ENCODE measurements at places on chromosomes 16 and 17.
A peak's percentile ranks its signal among the peaks of the same experiment; 100 is the strongest.

DNA sequence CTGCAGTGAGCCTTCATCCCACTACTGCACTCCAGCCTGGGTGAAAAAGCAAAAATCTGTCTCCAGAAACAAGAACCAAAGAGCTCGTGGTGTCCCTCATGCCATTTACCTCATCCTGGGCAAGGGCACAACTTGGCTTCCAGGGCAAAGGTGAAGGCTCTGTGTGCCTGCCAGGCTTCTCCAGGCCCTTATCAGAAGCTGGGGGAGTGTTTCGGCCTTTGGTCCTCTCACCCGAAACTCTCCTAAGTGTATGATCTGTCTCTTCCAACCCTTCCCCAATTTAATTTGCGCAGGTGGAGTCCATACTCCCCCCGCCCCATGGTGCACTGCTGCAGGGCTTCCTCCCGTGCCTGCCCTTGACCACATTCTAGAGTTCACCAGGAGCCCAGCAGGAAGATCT lies 1.1 kb downstream of the CES2 start:
- DNase-seq = no peak

- no peak for DNase-seq
Measured at GRCh38 chr16:60230666-60231065, 1496.5 kb upstream of the GOT2 start.

- DNase-seq = no peak
Measured at GRCh38 chr17:21243516-21244303, 9.5 kb downstream of the NATD1 start.

- no peak for DNase-seq
Measured at GRCh38 chr17:21687136-21687953, 5.0 kb upstream of the KCNJ18 start.

- DNase-seq = no peak
Measured at GRCh38 chr16:19127674-19128131, 13.9 kb downstream of the ITPRIPL2 start.

DNA sequence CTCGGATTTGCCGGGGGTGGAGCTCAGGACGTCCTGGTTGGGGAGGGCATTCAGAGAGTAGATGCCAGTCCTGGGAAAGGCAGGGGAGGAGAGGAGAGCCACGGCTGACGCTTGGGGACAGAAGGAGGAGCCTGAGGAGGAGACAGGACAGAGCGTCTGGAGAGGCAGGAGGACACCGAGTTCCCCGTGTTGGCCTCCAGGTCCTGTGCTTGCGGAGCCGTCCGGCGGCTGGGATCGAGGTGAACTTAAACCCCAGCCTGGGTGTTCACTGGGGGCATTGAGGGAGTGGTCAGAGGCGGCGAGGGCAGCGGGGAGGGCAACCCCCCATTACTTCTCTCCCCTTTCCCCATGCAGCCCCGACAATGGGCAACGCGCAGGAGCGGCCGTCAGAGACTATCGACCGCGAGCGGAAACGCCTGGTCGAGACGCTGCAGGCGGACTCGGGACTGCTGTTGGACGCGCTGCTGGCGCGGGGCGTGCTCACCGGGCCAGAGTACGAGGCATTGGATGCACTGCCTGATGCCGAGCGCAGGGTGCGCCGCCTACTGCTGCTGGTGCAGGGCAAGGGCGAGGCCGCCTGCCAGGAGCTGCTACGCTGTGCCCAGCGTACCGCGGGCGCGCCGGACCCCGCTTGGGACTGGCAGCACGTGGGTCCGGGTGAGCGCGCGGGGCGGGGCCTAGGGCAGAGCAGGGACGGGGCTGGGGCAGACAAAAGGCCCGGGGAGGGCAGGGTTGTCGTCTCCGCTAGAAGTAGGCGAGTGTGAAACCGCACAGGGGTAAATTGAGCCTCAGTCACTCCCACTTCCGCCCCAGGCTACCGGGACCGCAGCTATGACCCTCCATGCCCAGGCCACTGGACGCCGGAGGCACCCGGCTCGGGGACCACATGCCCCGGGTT lies 3.7 kb downstream of the NOL3 start:
- peak; percentile 97 for DNase-seq

DNA sequence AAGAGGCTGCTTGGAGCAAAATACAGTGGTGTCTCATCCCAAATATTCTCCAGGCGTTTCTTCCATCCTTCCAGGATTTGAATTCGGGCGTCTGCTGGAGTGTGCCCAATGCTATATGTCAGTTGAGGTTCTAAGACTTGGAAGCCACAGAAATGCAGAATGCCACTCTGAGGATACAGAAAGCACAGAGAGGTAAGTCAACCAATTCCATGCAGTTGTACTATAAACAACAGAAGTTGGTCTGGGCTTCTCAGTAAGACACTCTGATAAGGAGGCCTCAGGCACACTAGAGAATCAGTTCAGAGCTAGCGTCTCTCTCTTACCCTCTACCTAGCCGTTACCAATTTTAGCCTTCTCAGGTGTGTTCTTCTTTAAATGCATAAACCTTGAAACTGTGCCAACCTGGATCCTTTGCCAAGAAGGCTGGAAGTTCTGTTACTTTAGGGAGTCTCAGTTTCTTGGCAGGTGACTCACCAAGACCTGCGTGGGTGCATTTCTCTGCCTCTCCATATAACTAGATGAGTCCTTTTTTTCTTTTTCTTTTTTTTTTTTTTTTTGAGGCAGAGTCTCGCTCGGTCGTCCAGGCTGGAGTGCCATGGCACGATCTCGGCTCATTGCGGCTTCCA lies 15.1 kb downstream of the NQO1 start:
- no peak for DNase-seq

DNA sequence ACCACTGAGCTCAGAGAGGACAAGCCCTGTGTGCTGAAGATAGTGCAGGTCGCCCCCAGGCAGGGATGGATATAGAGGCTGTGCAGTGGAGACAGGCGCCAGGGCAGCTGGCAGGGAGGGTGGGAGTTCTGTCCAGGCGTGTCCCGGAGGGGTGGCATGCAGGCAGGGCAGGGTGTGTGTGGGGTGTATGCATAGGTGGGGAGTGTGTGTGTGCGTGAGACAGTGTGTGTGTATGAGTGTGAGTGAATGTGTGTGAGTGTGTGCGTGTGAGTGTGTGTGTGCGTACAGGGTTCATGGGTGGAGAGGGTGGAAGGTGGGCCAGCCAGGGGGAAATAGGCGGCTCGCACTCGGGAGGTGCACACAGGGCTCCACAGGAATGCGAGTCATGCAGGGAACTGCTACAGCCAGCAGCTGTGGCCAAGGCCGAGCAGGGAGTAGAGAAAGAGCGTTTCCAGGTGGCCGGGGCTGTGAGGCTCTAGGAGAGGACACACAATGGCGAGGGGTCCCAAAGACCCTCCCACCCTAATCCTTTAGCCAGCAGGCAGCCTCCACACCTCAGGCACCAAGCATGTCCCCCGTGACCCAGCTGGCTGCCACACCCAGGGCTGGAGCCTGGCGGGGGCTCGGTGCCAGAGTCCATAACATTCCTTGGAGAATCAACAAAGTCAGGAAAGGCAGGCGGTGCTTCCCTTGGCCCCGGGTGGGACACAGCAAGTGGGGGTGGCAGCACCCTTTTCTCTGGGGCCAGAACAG lies 4.6 kb downstream of the PLCD3 start:
- no peak for DNase-seq

GRCh38 chr17:65629234-65629690 lies 67.8 kb upstream of the AXIN2 start:
- no peak for DNase-seq
